Stimulated activated CD8-positive, alpha-beta memory T cell treated with anti-CD3 and anti-CD28 coated beads, Interleukin-4, amount 100 ng/mL, for 24 hours (primary cell): ENCODE measurements at places on chromosomes 3 and 15.

- DNase-seq: peak; percentile 13
These were observed 64.0 kb upstream of the CPOX start for GRCh38 chr3:98657457-98657856.

GRCh38 chr3:124026516-124026915 lies 34.6 kb upstream of the ROPN1 start:
- DNase-seq: no peak

GRCh38 chr3:4834403-4834866 lies 144.8 kb upstream of the BHLHE40 start:
- peak; percentile 70 for DNase-seq

DNA sequence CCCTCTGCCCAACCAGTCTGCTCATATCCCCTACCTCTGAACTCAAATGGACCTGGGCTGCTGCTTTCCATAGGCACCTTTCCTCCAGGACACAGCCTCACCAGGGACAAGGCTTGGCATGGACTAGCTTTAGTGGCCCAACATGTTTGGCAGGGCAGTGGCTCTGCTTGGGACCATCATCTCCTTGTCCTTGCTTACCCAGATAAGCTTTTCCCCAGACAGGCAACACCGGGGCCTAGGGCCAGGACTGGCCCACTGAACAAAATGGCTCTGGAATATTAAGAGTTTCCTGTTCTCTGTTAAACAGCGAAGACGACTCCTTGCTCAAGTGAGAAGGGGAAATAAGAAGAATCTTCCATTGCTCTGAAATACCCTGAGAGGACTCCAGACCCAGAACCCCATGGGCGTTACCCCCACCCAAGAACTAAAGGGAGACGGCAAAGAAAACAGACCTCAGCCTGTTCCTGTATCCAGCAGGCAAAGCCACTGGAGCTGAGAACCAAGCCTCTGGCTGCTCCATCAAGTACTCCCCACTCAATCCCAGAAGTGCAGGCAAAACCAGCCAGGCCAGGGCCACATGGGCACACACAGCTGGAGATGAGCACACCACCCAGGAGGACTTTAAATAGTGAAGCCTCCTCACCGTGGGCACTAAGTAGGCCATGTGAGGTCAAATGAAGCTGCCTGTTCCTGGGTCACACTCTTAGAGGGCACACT lies 45.5 kb downstream of the CTNNB1 start:
- no peak for DNase-seq

- no peak for DNase-seq
These were observed 52.7 kb downstream of the RARB start for GRCh38 chr3:25480811-25481210.

DNA sequence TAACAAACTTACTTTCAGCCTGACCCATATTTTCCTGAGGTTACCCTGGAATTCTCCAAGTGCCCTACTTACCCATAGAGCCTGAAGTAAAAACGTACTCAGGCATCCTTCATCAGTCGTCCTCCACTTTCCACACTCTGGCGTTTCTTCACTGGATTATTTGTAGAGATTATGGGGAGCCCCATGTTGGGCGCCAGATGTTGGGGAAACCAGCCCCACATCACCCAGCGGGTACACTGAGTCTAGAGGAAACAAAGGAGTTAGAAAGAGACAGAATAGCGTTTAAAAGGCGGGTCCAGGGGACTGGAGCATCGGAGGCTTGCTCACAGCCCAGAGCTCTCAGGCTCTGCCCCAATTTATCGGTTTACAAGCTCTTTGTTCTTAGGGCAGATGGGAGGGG lies 9.7 kb upstream of the SLC28A2 start:
- DNase-seq: no peak

GRCh38 chr15:91857224-91857585 lies 3.7 kb downstream of the SLCO3A1 start:
- DNase-seq: no peak

DNA sequence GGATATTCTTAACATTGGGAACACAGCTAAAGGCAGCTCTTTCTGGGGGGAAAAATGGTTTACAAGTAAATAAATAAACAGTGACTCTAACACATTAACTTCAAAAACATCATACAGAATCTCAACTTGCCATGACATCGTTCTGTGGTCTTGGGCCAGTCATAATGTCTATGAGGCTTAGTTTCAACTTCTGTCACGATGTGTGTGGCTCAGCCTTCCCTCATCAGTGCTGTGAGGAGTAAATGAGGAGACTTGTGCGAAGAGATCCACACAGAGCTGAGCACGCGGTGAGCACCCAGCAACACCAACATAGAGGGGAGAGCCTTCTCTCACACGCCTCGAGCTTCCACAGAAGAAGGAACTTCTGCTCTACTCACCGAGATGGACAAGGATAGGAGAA lies 49.0 kb downstream of the DZIP1L start:
- no peak for DNase-seq

GRCh38 chr15:72472992-72473610 lies 1.0 kb upstream of the ARIH1 start:
- no peak for DNase-seq

GRCh38 chr15:22936577-22937472 lies 43.3 kb downstream of the CYFIP1 start:
- no peak for DNase-seq

DNA sequence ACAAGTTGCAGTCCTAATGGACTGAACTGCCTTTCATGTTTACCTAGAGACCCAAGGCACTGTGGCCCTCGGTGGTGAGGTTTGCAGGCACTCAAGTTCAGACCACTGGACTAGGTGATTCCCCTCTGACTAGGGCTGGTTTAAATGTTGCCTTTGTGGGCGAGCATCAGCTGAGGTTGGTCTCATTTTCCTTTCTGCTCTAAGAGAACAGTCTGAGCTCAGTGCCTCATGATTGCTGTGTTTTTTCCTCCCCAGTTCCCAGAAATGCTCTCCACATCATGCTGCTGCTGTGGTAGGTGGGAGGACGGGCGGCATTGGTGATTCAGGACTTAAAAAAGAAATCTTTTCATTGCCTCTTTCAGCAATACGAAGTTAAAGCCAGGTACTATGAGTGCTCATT lies 237.2 kb downstream of the MBNL1 start:
- no peak for DNase-seq
